Activated CD8-positive, alpha-beta memory T cell treated with anti-CD3 and anti-CD28 coated beads, Interleukin-2, amount 10 ng/mL, durations not matched to agents 7 days and 5 days (primary cell): ENCODE measurements at places on chromosomes 7 and 10. TPM values are rescaled to one million over a fixed set of nuclear protein-coding genes. Genes with fewer than 3 reads are reported as not detected.

ZWINT gene
- total RNA-seq, result 112 TPM

DPY19L1 gene
- 16.0 TPM for total RNA-seq

TMEM130 gene
- total RNA-seq, result not detected

MMRN2 gene
- total RNA-seq, result not detected

SEMA3A gene
- 0.82 TPM for total RNA-seq

TMEM176A gene
- not detected for total RNA-seq
